Activated B cell treated with CpG ODN at 0.5 μM for 24 hours (primary cell): ENCODE measurements at places on chromosomes 1 and 21. TPM values are rescaled to one million over a fixed set of nuclear protein-coding genes. Genes with fewer than 3 reads are reported as not detected.

DNA sequence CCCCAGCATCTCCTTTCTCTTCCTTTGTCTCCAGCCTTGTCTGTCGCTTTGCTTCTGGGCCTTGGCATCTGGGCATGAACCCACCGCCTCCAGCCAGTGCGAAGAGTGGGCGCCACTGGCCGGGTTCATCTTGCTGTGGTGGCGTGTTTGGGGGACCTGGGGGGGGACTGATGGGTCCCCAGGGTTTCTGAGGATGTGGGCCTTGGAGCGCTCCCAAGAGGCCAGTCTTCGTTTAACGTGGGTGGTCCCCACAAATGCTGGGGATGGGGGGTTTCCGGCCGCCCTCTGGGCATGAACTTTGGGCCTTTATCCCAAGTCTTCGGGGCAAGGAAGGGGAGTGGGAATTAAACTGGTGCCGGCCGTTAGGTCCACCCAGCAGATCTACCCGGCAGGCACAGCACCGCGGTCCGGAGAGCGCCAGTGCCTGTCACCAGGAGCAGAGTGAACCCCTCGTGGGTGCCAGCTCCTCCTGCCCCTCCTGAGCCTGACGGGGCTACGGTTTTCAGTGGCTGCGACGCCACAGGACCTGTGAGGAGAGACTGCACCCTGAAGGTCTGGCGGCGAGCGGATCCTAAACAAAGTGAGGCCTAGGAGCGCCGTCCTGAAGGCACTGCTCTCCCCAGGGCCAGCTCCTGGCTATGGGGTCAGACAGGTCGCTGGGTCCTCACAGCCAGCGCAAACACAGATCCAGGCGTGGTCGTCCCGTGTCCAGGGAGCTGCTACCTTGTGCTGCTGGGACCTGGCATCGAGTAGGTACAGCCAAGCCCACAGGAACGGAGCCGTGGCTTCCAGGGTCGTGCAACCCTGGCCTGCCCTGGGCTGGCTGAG, 12.1 kb upstream of the C1orf174 start:
- no peak for DNase-seq

The ANGPTL3 gene
- not detected in 2 replicates for total RNA-seq

GRCh38 chr1:223126741-223127140, 16.3 kb downstream of the TLR5 start:
- no peak for DNase-seq

DNA sequence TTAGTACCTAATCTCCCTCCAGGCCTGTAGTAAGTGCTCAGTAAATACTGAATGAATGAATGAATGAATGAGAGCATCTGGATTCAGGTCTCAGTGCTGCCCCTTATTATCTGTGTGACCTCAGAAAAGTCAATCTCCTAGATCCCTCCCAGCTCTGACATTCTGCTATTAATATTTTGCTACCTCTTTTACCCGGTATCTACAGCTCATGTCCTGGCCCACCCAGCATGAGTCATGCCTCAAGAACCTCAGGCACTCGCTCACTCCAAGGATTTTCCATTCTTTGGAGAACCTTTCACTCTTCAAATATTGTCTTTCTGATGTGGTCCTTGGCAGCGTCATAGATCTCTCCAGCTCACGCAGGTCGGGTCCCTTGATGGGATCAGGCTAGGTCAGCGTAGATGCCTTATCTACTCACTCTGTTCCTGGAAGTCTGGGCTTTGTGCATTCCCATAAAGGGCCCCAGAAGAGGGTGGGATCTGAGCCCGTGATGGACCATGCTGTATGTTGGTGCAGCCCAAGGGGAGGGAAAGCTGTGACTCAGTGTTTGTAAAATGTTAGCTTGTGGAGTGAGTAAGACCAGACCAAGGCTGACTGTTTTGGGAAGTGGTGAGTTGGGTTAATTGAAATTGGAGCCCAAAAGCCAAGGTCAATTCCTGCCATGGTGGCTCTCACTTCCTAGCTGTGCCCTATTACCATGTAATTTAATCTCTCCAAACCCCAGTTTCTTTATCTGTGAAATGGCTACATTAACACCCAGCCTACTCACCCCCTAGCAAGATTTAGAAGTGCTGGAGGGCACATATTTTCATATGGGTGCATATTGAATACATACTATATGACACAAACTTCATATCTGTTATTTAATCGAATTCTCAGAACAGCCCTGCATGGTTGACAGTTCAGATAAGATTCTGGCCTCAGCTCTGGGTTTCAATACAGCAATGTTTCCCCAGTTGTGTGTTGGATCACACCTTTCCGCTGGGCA, 214.1 kb upstream of the USP24 start:
- no peak for DNase-seq

DNA sequence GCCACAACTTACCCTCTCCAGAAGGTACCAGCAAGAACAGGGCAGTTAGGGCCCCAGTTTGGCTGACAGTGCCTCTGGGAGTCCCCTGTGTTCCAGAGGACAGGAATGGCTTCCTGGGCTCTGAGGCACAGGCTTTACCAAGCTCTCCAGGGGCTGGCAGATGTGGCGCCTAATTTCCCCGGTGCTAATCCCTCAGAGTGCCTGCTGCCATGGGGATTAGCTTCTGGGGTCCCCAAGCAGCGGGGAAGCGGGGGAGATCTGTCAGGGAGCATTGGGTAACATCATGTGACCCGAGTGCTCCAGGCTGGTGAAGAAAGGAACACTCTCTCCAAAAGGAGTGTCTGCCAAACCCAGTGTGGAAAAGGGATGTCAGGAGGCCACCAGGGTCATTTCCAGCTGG, at the start of gene LACTBL1:
Gene LACTBL1, minus strand, starts transcription at position 107 of the 400 bp plus-strand sequence. CDS start 550 bp downstream, outside the sequence.
- no peak for DNase-seq

GRCh38 chr1:81832573-81832972, 31.8 kb downstream of the ADGRL2 start:
- no peak for DNase-seq

- DNase-seq = no peak
Observed at GRCh38 chr1:68958958-68959357, 462.1 kb upstream of the DEPDC1 start.

GRCh38 chr1:24964811-24965570, 34.9 kb upstream of the RUNX3 start:
- peak; percentile 67 for DNase-seq

DNA sequence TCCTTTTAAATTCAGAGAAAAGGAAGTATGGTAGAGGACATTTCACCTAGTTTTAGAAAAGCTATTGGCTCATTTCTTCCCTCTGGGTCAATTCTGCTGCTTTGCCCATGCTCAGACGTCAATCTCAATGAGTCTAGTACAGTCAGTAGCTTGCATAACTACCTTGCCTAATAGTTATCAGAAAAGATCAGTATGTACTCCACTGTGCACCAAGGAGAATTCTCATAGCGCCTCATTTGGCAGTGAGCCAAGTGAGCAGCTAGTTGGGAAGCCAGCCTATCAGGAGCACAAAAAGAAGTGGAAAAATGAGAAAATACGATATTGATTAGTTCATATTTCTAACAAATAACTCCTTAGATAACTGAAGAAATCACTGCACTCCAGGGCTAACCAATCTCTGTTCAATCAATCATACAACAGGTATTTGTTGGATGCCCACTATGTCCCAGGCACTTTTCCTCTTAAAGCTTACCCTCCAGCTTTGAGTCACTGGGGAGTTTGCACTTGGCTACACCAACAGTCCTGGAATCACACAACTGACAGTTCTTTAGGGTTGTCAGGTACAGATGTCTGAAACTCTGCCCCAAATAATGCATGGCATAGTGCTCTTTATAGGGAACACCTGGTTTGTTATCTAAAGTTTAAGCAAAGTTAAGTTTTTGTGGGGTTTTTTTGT, 50.2 kb downstream of the PRDX6 start:
- DNase-seq = no peak

The CRYAA gene
- not detected in 2 replicates for total RNA-seq

DNA sequence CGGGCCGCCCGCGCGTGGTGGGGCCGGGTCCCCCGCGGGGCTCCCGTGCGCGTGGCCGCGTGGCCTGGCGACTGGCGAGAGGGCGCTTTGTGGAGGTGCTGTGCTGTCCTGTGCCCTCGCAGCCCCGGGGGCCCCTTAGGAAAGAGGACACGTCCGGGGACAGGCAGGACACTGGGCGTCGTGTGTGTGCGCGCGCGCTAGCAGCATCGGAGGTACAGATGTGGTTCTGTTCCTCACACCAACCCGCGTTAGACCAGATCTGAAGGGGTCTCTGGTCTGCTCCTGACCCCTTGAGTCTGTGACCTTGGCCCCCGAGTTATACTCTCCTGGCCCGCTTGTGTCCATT, 489 bp downstream of the ACTN2 start:
- peak; percentile 18 for DNase-seq

The FAM72B gene
- total RNA-seq = 0.98 and 2.2 TPM in 2 replicates
